ENCODE measurements at places on chromosomes 4 and X.

DNA sequence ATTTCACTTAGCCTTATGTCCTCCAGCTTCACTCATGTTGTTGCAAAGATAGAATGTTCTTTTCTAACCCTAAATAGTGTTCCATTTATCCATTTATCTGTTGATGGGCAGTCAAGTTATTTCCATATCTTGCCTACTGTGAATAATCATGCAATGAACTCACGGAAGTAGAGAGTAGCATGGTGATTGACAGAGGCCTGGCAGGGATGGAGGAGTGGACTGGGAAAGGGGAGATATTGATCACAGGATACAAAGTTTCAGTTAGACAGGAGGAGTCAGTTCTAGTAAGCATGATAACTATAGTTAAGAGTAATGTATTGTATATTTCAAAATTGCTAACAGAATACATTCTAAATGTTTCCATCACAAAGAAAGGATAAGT lies 10.3 kb upstream of the CLNK start:
- DNase-seq, result no peak

DNA sequence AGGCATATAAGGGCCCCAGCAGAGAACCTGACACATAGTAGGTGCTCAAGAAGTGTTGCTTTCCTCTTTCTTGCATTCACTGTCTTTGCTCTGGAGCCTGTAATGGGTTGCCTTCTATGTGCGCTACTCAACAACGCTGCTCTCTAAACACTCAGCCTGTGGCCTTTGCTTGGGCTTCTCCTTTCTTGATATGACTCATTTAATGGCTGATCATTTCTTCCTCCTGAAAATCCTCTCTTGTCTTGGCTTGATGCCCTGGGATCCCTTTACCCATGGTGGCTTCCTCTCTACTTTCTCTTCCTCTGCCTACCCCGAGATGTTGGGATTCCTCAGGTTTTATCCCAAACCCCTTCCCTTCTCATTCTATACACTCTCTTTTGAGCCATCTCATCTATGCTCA lies 19.9 kb upstream of the PJA1 start:
- no peak for DNase-seq

- DNase-seq, result no peak
These were observed 9.0 kb downstream of the PHKA1 start for GRCh38 chrX:72705111-72705510.

DNA sequence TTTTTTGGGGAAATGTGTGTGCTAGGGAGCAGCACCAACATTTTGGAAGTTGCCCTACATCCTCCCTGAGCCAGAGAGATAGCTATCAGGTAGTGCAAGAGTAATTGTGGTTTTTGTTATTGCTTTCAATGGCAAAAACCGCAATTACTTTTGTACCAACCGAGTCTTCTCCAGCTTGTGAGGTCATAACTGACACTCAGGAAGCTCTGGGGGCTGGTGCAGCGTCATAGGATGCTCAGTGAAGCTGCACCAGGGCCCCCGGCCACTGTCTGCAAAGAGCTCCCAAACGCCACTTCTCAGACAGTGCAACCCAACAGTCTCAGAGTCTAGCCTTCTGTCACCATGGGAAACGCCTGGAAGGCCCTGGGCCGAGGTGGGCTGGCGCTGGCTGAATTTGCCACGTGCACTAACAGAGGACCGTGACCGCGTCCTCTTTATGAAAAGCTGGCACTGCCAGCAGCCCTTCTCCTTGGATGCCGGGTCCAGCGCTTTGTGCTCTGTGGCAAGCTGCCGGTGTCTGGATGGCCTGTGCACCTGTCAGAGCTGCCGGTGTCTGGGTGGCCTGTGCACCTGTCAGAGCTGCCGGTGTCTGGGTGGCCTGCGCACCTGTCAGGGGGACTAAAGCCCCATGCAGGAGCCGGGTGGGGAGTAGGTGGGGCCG lies 19.4 kb downstream of the SH3TC1 start:
- no peak for DNase-seq

GRCh38 chr4:3708611-3709010 lies 57.6 kb upstream of the ADRA2C start:
- no peak for DNase-seq

DNA sequence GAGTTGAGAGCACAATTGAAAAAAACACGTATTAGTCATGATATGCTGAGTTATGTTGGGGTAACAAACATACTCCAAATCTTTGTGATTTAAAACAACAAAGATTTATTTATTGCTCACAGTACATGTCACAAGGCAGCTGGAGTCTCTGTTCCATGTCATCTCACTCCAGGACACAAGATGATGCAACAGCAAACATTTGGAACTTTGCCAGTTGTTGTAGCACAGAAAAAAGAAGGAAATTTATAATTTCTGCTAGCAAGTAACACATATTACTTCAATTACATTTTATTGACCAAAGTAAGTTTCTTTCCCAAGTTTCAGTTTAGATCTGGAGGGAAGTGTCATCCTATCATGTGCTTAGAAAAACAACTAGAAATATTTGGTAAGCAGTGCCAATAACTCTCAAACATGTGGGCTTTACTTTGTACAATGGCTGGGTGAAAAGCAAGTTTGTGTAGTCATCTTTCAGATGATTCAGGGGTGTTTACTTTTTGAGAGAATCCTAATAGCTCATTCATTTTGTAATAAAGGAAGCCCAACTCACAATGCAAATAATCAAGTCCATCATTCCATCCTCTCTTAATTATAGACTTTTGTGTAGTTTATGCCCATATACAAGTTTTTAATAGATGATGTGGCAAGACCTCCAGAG lies 452.3 kb downstream of the ZIC3 start:
- DNase-seq, result no peak

DNA sequence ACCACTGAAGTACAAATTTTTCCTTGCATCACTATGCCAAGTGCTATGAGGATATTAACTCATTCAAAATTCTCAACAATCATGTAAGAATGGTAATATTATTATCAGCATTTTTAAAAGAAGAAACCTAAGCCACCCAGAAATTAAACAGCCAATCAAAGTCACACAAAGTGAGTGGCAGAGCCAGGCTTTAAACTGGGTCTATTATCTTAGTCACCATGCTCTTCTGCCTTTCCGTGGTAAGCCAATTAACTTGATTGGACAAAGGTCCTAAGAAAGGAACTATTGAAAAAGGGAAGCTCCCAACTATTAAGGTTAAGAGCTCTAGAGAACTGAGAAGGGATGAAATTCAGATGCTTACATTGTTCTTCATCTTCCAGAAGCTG lies 111.5 kb downstream of the ASB9 start:
- no peak for DNase-seq

GRCh38 chr4:159516556-159517140 lies 413.8 kb downstream of the RAPGEF2 start:
- DNase-seq, result no peak

- DNase-seq, result no peak
These were observed 19.3 kb upstream of the VCX2 start for GRCh38 chrX:8190341-8190830.

GRCh38 chr4:108335081-108335480 lies 166.3 kb upstream of the LEF1 start:
- DNase-seq, result no peak

- DNase-seq, result no peak
These were observed 234.1 kb downstream of the ANKRD50 start for GRCh38 chr4:124478470-124478869.

DNA sequence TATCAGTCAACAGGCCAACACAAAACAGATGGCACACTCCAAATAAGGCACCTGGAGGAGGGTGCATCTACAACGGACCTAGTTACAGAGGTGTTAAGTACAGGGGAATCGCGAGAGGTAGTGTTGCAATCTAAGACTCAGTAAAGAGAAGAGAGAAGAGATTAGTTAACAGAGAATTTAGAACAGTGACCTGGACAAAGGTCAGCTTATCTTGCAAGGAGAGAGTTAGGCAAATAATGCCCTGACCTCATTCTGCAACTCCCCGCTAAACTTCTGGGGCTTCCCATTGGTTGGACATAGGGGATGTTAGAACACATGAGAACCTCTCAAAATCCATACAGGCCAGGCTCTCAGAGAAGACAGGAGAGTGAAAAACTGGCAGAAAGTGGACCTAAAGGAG lies 289.4 kb upstream of the GK2 start:
- DNase-seq, result no peak

DNA sequence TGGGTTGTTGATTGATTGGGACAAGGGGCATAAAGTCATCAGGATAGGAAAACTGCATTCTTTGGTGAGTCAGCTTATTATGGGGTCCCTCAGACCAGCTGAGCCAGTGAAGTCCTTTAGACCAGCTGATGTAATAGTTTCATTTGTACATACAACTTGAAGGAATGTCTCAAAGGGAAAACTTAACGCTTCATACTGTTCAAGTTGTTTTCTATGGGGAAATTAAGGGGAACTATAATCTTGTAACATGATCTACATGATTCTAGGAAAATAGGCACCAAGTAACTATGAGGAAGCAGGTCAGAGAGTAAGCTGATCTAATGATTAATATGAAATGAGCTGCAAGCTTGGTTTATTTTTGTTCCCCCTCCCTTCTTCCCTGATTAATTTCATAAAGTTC lies 175.1 kb upstream of the GRID2 start:
- no peak for DNase-seq

GRCh38 chr4:141654098-141654497 lies 17.7 kb downstream of the IL15 start:
- no peak for DNase-seq

- DNase-seq, result no peak
These were observed 43.2 kb downstream of the TMEM144 start for GRCh38 chr4:158253350-158253980.

GRCh38 chr4:15501941-15502340 lies 32.3 kb downstream of the CC2D2A start:
- no peak for DNase-seq

- DNase-seq, result no peak
These were observed 57.8 kb upstream of the BEND2 start for GRCh38 chrX:18278449-18278848.

DNA sequence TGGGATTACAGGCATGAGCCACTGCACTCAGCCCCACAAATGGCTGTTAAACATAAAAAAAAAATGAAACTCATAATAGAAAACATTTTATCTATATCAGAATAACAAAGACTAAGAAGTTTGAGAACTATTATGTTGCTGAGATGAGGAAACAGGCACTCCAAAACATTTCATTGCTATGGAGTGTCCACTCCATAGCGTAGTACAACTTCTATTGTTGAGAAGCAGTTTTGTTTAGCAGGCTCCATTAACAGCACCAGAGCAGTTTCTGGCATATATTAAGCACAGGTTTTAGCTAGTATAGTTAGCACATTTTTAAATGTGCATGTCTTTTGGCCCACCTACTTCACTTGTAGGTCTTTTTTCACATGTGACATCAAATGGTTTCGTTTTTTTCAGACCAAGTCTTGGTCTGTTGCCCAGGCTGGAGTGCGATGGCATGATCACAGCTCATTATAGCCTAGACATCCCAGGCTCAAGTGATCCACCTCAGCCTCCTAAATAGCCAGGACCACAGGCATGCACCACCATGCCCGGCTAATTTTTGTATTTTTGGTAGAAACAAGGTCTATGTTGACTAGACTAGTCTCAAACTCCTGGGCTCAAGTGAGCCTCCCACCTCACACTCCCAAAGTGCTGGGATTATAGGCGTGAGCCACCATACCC lies 5.8 kb downstream of the HMGB2 start:
- no peak for DNase-seq

DNA sequence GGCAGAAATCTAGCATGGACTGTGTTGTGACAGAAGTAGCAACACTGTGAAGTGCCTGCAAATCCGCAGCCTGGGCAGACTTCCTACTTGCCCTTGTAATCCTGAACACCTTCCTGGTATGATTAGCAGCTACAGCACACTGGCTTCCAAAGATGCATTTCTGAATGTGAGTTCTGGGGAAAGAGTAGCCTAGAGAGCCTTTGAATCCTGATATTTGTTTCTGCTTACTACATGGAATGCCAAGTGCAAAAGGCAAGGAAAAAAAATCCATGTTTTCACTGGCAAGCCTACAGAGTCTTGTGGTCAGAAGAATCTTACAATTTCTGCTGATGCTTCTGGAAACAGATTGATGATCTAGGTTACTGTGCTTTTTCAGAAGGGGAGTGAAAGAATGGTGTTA lies 223.7 kb downstream of the COL25A1 start:
- no peak for DNase-seq

DNA sequence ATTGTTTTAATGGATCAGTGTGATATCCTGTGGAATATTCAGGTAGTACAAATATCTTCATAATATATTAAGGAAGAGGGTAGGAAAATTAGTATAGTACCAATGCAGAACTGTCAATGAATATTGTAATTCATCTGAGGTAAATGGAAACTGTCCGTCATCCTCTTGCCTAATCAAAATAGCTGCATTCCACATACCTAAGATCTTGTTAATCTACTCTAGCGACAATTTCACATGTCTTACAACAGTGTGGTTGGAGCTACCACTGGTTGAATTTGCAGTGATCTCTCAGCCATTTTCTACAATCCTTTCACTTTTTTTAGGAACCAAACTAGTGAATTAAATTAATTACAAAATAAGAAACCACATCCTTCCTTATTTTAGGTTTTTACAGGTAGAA lies 117.5 kb downstream of the PCDH18 start:
- DNase-seq, result no peak

GRCh38 chr4:93501244-93501643 lies 327.3 kb upstream of the ATOH1 start:
- DNase-seq, result no peak

DNA sequence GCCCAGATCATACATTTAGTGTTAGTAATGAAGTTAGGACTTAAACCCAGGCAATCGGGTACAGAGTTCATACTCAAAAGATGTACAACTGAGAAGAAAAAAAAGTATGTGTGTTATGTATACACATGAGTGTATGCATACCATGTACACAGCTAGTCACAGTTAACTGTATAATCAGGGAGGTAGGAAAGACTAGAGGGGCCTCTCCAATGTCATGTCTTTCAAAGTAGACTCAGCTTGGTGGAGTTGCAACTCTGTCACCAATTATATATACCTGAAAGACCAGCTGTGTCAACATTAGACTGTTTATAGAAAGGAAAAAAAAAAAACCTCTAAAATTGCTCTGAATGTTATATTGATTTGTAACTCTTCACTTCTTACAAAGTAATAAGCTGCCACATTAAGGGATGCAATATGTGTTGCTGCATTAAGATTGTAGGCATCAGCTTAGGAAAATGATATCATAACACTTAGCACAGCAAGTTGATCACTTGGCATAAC lies 167.5 kb downstream of the DCTD start:
- no peak for DNase-seq

DNA sequence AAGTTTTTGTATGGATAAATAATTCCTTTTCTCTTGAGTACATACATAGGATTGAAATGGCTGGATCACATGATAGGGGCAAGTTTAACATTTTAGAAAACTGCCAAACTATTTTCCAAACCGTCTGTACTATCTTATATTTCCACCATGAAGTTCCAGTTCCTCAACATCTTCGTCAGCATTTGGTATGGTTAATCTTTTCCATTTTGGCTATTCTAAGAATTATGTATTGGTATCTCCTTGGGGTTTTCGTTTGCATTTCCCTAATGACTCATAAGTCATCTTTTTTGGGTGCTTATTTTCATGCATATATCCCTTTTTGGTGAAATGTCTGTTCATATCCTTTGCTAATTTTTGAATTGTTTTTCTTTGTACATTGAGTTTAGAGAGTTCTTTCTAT lies 227.7 kb downstream of the DLG3 start:
- DNase-seq, result no peak

Data from T-helper 1 cell (primary cell).